ENCODE measurements at places on chromosomes 2 and 18. TPM values are rescaled to one million over a fixed set of nuclear protein-coding genes. Genes with fewer than 3 reads are reported as not detected.

Gene YIPF4
- 37.9 TPM for total RNA-seq

Gene CDH7
- total RNA-seq = not detected

Gene AP1S3
- total RNA-seq = 2.0 TPM

Gene SKOR2
- not detected for total RNA-seq

Gene KLHL30
- total RNA-seq = not detected
